ENCODE measurements at places on chromosomes 3 and 15.

DNA sequence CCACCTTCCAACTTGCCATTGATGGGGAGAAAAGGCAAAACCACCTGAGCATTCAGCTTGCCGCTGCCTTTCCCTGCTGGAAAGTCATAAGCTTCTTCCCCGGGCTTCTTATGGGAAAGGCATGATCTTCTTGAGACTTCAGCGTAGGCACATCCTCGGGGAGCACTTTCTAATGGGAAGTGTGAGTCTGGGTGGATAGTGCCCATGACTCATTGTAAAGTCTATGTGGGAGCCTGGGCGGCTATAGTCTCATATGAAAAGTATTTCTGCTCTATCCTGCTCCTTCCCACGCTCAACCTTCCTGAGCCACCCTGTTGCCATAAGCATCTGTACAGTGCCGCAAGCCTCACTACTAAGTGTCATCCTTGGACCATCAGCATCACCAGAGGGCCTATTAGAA, 309.9 kb upstream of the THBS1 start:
- DNase-seq = no peak

DNA sequence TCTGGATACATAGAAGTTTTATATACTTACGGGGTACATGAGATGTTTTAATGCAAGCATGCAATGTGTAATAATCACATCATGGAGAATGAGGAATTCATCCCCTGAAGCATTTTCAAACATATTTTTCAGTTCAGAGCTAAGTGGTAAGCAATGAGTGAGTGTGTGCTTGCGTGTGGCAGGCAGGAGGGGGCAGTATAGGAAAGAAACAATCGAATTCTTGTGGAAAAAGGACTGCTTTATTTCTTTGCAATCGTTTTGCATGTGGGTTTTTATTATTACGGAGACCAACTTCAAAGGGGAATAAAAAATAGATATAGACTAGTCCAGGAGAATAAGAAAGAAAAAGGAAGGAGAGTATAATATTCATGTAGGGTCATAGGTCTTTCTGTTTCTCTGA, 271.6 kb downstream of the CHL1 start:
- no peak for DNase-seq

DNA sequence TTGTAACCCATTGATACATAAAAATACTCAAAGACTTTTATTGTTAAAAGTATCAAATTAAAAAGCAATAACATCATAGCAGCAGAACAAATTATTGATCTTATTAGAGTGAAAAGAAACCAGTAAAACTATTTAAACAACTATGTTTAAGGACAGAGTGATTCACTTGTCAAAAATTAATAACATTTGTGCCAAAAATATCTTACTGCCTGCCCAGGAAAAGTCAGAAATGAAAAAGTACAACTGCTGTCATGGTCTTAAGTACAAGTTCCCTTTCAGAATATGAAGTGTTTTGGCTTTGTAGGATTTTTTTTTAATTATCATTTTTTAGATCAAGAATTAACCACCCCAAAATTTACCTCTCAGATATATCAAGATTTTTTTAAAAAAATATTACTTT, 3.4 kb downstream of the IFT57 start:
- DNase-seq = no peak

DNA sequence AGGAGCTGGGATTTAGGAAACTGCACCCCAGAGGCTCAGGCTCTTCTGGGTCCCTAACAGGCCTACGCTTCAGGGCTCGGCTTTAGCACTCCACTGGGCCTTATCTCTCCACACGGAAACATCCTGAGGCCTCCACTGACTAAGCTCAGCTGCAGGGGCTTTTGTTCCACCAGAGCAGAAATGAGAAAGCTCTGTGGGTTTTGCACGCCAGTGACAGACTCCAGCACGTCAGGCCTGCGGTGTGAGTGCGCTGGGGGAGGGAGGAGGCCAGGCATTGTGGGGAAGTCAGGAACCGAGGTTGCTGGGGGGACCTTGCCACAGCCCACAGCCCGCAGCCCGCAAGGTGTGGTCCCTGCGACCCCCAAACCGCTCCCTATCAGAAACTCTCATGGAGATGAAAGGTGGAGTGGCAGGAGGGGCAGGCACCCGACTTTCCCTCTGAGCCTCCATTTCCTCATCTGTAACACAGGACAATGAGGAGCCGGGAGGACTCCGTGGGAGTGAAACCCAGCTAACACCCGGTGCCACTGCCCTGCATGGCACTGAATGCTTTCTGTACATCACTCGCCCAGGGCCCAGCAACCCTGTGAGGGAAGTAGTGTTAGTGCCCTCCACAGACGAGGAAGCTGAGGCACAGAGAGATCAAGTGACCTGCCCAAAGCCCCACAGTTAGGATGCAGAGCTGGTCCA, 106.5 kb downstream of the TPRA1 start:
- DNase-seq = no peak

DNA sequence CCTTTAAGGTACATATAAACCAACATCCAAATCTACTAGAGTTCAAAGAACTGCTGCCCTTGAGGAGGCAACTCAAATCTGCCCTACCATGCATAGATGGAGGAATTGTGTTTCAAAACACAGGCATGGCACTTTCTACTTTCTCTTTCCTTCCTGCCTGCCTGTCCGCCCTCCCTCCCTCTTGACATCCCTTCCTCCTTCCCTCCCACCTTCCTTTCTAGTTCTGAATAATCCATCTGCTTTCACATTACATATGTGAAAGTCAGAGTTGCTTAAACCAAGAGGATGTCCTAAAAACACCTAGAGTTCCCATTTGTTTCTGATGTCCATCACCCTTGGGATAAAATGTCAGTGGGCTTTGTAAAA, 537.6 kb downstream of the FOXP1 start:
- no peak for DNase-seq

DNA sequence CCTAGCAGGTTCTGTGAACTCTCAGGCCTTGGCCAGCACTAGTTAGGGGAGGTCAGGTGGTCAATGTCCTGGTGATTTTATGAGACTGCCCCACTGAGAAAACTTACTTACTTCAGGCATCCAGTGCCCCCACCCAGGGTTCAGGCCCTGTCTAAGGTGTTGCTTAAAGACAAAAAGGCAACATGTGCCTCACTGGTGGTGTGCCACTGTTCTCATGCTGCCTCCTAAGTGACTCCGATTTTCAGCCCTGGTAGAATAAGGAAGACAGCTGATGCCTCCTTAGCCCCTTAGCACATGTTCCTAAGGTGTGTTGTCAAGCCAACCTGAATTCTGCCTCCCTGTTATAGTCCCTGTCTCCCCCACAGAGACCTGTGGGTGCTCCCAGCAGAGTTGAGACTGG, 5.3 kb downstream of the RBM15B start:
- DNase-seq = no peak

GRCh38 chr3:113496924-113497323, 18.0 kb downstream of the SPICE1 start:
- no peak for DNase-seq

GRCh38 chr3:22899441-22899840, 303.7 kb upstream of the UBE2E2 start:
- no peak for DNase-seq

GRCh38 chr3:100252001-100252400, 8.8 kb upstream of the TBC1D23 start:
- DNase-seq = no peak

DNA sequence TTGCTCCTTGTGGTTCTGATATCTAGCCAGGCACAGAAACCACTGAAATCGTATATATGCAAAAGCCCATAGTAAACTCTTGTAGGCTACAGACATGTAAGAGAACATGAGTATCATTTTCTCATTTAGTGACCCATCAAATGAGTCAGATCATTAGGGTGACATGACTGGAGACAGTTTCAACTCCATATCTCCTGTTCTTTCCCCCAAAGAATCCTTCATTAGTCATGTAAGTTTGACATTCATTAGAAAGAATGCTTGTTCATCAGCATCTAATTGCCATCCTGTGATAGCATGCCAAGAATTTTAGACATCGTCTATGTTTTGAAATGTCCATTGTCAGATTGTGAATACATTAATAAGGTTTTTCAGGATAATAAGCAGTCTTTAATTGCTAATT, 264.9 kb upstream of the TPM1 start:
- no peak for DNase-seq

DNA sequence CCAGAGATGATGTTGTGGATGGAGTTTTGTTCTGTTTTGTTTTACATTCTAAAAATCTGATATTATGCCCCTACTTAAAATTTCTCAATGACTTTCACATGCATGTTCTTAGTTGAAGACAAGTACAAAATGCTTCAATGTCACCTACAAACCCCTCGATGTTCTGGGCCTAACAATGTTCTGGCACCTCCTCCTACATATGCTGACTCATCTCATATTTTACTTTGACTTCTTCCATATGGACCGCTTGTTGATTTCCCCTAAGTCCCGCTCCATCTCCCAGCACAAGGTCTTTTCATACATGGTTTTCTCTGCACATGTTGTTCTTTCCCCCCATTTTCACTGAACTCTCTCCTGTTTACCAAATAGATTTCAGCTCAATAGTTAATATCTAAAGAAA, 441.4 kb downstream of the CNTN6 start:
- no peak for DNase-seq

- no peak for DNase-seq
These were observed 47.4 kb downstream of the FSIP1 start for GRCh38 chr15:39735120-39735717.

- no peak for DNase-seq
These were observed 37.6 kb upstream of the P3H2 start for GRCh38 chr3:190158261-190158660.

- DNase-seq = no peak
These were observed 168.4 kb downstream of the MEGF11 start for GRCh38 chr15:66085128-66085527.

- no peak for DNase-seq
These were observed 39.5 kb downstream of the ANP32A start for GRCh38 chr15:68781217-68781616.

- DNase-seq = no peak
These were observed 30.5 kb downstream of the HERC1 start for GRCh38 chr15:63803106-63803886.

DNA sequence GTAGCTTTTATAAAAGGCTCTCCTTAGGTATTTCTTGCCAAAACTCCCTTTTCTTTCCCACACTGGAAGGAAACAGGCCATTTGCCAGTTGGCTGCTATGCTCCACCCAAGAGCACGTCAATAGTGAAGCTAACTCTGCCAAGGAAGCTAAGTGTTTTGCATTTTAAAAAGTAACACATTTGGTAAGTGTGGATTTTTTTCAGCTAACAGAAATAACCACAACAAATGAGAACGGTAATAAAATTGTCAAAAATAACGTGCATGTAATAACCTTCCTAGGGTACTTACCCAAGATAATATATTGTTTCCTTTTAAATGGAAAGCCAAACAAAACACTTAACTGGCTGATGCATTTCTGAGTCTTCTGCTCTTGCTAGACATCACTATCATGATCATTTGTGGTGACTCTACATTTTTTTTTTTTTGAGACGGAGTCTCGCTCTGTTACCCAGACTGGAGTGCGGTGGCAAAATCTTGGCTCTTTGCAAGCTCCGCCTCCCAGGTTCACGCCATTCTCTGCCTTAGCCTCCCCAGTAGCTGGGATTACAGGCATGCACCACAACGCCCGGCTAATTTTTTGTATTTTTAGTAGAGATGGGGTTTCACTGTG, 4.6 kb downstream of the DPP8 start:
- DNase-seq = no peak

- peak; percentile 63 for DNase-seq
These were observed 19.4 kb upstream of the IL20RB start for GRCh38 chr3:136938334-136938733.

DNA sequence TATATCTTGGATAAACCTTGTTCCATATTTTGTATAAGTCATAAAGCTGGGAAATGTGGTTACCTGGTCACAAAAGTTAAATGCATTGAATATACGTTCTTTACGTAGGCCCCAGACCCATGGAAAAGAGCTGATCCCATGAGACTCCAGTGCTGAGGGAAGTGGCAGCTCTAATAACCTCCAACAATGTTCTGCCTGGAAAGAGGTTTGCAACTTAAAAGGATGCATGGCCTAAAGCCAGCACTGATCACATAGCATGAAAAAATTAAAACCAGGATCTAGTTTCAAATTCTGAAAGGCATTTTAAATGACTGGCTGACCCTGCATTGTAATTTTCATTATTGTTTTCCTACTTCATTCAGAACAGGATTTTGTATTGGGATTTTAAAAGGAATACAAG, 27.9 kb upstream of the STRIT1 start:
- DNase-seq = no peak

DNA sequence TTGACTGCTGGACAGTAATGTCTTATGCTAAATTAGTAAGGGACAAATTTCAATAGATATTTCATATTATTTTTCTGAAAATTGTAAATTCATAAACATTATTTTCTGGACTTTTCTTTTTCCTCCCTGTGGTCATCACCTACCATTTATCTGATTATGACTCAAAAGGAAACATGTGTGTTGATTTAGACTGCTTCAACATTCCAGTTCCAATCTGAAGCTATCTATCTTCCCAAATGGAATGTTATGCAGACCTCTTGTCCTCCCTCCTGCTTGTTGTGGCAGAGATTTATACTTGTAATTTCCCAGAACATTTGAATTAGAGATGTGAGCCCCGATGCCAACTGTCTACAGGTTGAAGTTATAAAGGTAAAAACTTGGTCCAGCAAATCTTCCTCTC, 803.4 kb downstream of the TUSC7 start:
- DNase-seq = no peak

DNA sequence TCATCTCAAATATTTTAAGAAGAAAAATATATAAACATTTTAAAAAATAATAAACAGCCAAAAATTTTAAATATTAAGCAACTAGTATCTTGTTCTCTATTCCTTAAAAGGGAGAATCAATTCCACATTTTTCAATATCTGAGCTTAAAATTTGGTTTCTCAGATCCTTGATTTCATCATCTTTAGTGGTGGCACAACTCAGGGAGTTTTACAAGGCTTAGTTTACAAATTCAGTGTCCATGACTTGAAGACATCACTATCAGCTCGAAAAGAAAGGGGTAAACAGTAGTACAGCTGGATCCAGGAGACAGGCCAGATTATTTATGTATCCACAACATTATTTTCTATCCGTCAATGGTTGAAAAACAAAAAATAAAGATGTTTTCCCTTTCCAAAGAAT, 11.6 kb downstream of the IGF2BP2 start:
- no peak for DNase-seq

DNA sequence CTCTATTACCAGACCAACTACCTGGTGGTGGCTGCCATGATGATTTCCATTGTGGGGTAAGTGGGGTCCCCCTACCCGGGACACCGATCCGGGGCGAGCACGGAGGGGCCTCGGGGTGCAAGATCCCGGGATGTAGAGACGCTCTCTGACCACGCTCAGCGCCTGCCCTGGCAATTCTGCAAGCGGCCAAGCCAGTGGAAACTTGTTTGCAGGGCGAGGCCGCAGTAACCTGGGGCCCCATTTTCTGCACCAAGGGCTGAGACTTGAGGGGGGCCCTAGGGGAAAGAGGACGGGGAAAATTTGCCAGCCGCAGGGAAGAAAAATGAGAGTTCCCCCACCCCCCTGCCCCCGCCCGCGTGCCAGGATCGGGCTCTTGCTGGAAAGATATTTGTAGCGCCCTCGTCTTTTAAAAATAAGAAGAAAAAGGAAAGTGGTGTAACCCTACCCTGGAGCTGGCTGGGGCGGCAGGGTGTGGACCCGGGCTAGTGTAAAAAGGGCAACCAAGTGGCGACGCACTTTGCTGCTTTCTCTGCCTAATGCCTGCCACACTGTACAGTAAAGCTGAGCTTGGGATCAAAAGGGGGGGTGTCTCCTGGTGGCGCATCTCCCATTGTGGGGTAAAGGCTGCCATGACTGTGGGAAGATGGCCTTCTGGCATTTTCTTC, 563 bp downstream of the ARL6IP5 start:
- no peak for DNase-seq

GRCh38 chr15:34583399-34584329, at the start of gene GOLGA8B:
Gene GOLGA8B, minus strand, starts transcription at chr15:34583651. Its CDS starts 47,739 bp downstream, at chr15:34535912.
- peak; percentile 9 for DNase-seq

GRCh38 chr15:56933410-56933809, 15.0 kb downstream of the TCF12 start:
- DNase-seq = no peak
